ENCODE measurements at places on chromosomes 3 and 15. TPM values are rescaled to one million over a fixed set of nuclear protein-coding genes. Genes with fewer than 3 reads are reported as not detected.
A peak's percentile ranks its signal among the peaks of the same experiment; 100 is the strongest.

The CCR8 gene
- not detected for total RNA-seq

The VEPH1 gene
- 0.48 TPM for total RNA-seq

- peaks cover 44% of the 10 kb centered on the region for H3K4me1 ChIP-seq
- no peaks in the 10 kb centered on the region for H3K27me3 ChIP-seq
- peak overlapping the region; percentile 72 for H3K27ac ChIP-seq
- DNase-seq = no peak
These were observed 57.7 kb downstream of the FEM1B start for GRCh38 chr15:68335251-68335650.

GRCh38 chr3:190444576-190445145 is 5.0 kb downstream of the TMEM207 start:
- no peak overlapping the region for H3K27ac ChIP-seq
- no peaks in the 10 kb centered on the region for H3K36me3 ChIP-seq
- DNase-seq = no peak
- no peaks in the 10 kb centered on the region for H3K27me3 ChIP-seq

GRCh38 chr3:193837347-193837827 is 244.4 kb downstream of the OPA1 start:
- H3K27ac ChIP-seq = no peak overlapping the region
- H3K4me3 ChIP-seq = no peak overlapping the region
- no peak for DNase-seq
- no peaks in the 10 kb centered on the region for H3K27me3 ChIP-seq
